Tracheal epithelial cell (primary cell): ENCODE measurements at places on chromosomes 4 and X. TPM values are rescaled to one million over a fixed set of nuclear protein-coding genes. Genes with fewer than 3 reads are reported as not detected.

The ADH1A gene
- not detected in 2 replicates for total RNA-seq

The TENM3 gene
- total RNA-seq: 1.5 and 1.7 TPM in 2 replicates

The CD38 gene
- under 0.01 and 0.21 TPM in 2 replicates for total RNA-seq

The SERPINA7 gene
- not detected in 2 replicates for total RNA-seq

The BEX4 gene
- total RNA-seq: 12.8 and 22.7 TPM in 2 replicates

The RBMX gene
- 126 and 145 TPM in 2 replicates for total RNA-seq

The CENPVL2 gene
- not detected in 2 replicates for total RNA-seq

The PORCN gene
- 44.3 and 49.6 TPM in 2 replicates for total RNA-seq

The BTC gene
- 0.64 and 3.1 TPM in 2 replicates for total RNA-seq

The CENPVL1 gene
- not detected in 2 replicates for total RNA-seq

The JADE3 gene
- total RNA-seq: 6.7 and 6.8 TPM in 2 replicates

The CDX4 gene
- total RNA-seq: not detected in 2 replicates

The GUCY1A1 gene
- total RNA-seq: 0.64 and 4.8 TPM in 2 replicates

The MBTPS2 gene
- total RNA-seq: 4.6 and 8.3 TPM in 2 replicates

The SLC6A14 gene
- total RNA-seq: 6.7 and 16.0 TPM in 2 replicates

The GYG2 gene
- not detected in 2 replicates for total RNA-seq

The SLC10A6 gene
- 5.3 and 7.7 TPM in 2 replicates for total RNA-seq

The PPBP gene
- 0.24 and 0.85 TPM in 2 replicates for total RNA-seq

The TMEM156 gene
- 11.5 and 11.8 TPM in 2 replicates for total RNA-seq

The SCML2 gene
- 0.21 and 0.48 TPM in 2 replicates for total RNA-seq

The C4orf54 gene
- under 0.01 TPM in 1 of 2 replicates, not detected in the other for total RNA-seq

The DHX15 gene
- 139 and 160 TPM in 2 replicates for total RNA-seq

The SPATA4 gene
- total RNA-seq: 0.24 TPM in 1 of 2 replicates, not detected in the other

The CRMP1 gene
- 0.24 TPM in 1 of 2 replicates, not detected in the other for total RNA-seq

The USP17L27 gene
- not detected in 2 replicates for total RNA-seq

The SMARCA1 gene
- 13.0 and 34.7 TPM in 2 replicates for total RNA-seq

The ARSJ gene
- 31.5 and 40.7 TPM in 2 replicates for total RNA-seq

The KLHL5 gene
- total RNA-seq: 74.2 and 119 TPM in 2 replicates

The NDP gene
- total RNA-seq: 0.48 TPM in 1 of 2 replicates, not detected in the other

The DCAF4L1 gene
- total RNA-seq: 0.21 and 0.48 TPM in 2 replicates

The TAF7L gene
- total RNA-seq: 0.21 and 0.24 TPM in 2 replicates

The SSX2 gene
- not detected in 2 replicates for total RNA-seq

The GAGE12E gene
- not detected in 2 replicates for total RNA-seq

The NDST3 gene
- 0.24 TPM in 1 of 2 replicates, not detected in the other for total RNA-seq

The UGT2B7 gene
- total RNA-seq: 0.21 and 27.7 TPM in 2 replicates

The ARHGAP6 gene
- total RNA-seq: 0.21 and 0.48 TPM in 2 replicates

The WDR45 gene
- 33.0 and 37.4 TPM in 2 replicates for total RNA-seq

The PAGE2B gene
- not detected in 2 replicates for total RNA-seq

The HDX gene
- total RNA-seq: 0.85 and 5.5 TPM in 2 replicates

The ADH7 gene
- 3.9 and 15.1 TPM in 2 replicates for total RNA-seq

The HPRT1 gene
- 19.0 and 26.0 TPM in 2 replicates for total RNA-seq

The PDGFC gene
- total RNA-seq: 39.2 and 48.9 TPM in 2 replicates

The HOPX gene
- total RNA-seq: 19.8 and 50.3 TPM in 2 replicates

The SLC49A3 gene
- total RNA-seq: 0.21 and 0.96 TPM in 2 replicates

The RBMX2 gene
- 15.2 and 16.8 TPM in 2 replicates for total RNA-seq

The CABS1 gene
- total RNA-seq: not detected in 2 replicates

The NAA11 gene
- total RNA-seq: not detected in 2 replicates

The SHISA3 gene
- total RNA-seq: under 0.01 TPM in 1 of 2 replicates, not detected in the other

The PRRG1 gene
- 7.5 and 12.0 TPM in 2 replicates for total RNA-seq

The PCDH10 gene
- total RNA-seq: under 0.01 TPM in 2 replicates

The MAGEA9 gene
- total RNA-seq: not detected in 2 replicates

The HCFC1 gene
- total RNA-seq: 9.4 and 13.2 TPM in 2 replicates

The ESX1 gene
- total RNA-seq: not detected in 2 replicates

The RPA4 gene
- 0.21 TPM in 1 of 2 replicates, not detected in the other for total RNA-seq

The PF4V1 gene
- total RNA-seq: 2.7 TPM in 1 of 2 replicates, not detected in the other

The VGLL1 gene
- total RNA-seq: 0.43 and 1.4 TPM in 2 replicates

The MCF2 gene
- total RNA-seq: under 0.01 TPM in 2 replicates

The MAGEA12 gene
- not detected in 2 replicates for total RNA-seq
